ENCODE measurements at places on chromosomes 3 and 15.

GRCh38 chr3:29668728-29669127 is 387.9 kb downstream of the RBMS3 start:
- DNase-seq, result no peak

- no peak for DNase-seq
These were observed 31.8 kb upstream of the RYR3 start for GRCh38 chr15:33278816-33279612.

DNA sequence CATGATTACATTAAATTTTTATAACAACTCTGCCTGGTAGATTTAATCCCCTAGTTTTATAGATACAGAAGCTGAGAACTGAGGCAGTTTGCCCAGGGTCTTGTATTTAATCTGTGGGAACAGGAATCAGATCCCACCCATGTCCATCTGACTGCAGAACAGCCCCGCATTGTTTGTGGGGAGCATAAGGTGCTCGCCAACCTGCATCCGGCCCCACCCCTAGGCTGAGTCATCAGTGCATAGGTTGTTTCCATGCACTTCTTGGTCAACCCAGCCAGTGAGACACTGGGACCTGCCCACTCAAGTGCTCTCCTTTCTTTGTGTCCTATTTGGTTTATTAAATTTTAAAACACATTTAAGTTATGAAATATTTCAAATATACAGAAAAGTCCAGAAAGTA is 266.2 kb downstream of the OPA1 start:
- no peak for DNase-seq

- no peak for DNase-seq
These were observed 11.6 kb downstream of the PHLDB2 start for GRCh38 chr3:111870620-111871019.

- DNase-seq, result no peak
These were observed 12.5 kb upstream of the C15orf61 start for GRCh38 chr15:67508407-67508806.
